ENCODE measurements at places on chromosomes 11 and 22. TPM values are rescaled to one million over a fixed set of nuclear protein-coding genes. Genes with fewer than 3 reads are reported as not detected.
A peak's percentile ranks its signal among the peaks of the same experiment; 100 is the strongest.

DNA sequence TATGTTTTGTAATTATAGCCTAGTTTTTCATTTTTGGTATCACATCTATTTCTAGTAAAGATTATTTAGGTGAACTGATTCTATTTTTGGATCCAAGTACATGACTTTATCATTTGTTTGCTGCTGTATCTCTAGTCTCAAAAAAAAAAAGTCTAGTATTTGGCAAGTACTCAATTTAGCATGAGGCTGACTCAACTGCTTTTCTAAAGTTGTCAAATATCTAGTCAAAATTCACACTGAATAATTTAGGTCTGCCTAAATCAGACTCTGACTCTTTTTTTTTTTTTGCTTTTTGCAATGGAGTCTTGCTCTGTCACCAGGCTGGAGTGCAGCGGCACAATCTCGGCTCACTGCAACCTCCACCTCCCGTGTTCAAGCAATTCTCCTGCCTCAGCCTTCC, 2.4 kb downstream of the OOSP4A start:
- no peaks in the 10 kb centered on the region for H3K36me3 ChIP-seq
- peaks cover 3% of the 10 kb centered on the region for H3K4me1 ChIP-seq
- no peak for DNase-seq
- H3K4me3 ChIP-seq = no peak overlapping the region

DNA sequence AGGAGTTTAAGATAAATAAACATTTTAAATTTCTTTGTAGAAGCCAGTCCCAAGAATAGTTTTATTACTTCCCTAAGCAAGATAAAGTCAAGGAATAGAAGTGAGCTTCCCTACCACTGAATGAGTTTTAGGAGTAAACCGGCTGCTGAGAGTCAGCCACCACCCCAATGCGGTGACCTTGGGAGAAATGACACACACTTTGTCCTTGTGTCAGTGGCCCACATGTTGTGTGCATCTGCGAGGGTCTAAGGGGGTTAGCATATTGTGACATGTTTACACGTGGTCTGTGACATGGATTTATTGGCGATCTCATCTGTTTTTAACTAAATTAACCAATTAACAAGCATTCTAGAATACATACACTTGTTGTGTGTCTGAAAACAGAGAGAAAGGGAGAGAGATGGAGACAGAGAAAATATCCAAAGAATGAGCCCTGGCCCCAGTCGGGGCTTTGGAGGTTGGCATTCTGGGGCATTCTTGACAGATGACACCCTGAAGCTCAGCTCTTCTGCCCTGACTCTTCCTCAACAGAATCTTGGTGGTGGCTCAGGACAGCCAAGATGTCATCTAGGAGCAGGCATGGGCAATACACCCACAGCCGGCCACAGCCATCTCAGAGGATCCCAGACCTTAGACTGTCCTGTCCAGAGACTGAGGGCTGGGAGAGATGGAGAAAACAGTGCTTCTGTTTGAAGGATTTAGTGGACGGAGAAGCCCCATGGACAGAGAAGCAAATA, 29.7 kb upstream of the TMPRSS4 start:
- no peak overlapping the region for H3K27ac ChIP-seq
- no peak overlapping the region for H3K4me3 ChIP-seq

DNA sequence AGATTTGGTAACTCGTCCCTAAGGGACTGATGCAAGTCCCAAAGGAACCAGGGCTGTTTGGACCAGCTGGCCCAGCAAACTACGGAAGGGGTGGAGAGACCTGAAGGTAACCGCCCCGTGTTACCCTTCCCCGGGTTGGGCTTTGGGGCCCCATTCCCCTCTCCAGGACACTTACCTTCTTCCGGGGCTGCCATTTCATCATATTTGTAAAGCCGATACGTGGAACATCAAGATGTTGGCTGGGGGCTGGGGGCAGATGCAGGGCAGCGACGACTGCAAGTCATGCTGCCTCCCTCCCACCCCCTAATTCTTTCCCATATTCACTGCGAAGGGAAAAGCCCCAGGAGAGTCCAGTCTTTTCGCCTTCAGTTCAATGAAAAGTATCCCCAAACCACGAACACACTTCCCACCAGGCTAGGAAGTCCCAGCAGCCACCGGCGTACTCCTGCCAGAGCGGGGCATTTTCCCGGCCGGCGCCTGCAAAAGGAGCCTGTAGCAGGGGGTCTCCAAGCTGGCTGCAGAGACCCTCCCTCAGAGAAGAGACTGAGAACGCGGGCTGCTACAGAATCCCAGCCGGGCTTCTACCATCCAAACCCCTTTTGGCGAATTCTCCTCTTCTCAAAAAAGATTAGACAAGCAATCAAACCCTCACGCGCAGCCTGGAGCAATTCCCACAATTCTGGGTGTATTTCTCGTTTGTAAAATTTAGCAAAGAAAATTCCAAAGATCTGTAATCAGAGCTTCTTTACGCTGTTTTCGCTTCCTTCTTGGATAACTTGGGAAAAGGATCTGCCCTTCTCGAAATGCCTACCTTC, 236.7 kb downstream of the TTC28 start:
- peaks cover 15% of the 10 kb centered on the region for H3K4me1 ChIP-seq
- H3K27ac ChIP-seq = peak overlapping the region; percentile 85

GRCh38 chr11:121881806-121882205, 234.2 kb downstream of the BLID start:
- no peak for DNase-seq
- H3K4me3 ChIP-seq = no peak overlapping the region
- H3K27me3 ChIP-seq = no peaks in the 10 kb centered on the region
- H3K36me3 ChIP-seq = no peaks in the 10 kb centered on the region

DNA sequence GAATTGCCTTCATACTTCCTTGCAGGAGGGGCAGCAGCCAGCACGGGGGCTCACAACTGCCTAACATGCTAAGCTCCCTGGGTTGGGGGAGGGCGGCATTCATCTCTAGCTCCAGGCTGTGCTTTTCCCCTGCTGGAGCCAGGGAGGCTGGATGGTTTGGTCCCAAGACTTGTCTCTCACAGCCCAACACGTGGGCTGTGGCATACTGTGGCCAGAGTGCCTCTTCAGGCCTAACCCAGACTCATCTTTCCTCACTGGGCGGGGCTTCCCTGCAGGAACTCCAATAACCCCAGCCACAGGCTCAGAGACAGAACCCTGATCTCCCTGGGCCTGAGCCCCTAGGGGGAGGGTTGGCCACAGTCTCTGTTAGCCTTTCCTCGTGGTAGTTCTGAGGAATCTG, 121.9 kb upstream of the PLET1 start:
- H3K36me3 ChIP-seq = no peaks in the 10 kb centered on the region
- H3K27me3 ChIP-seq = no peaks in the 10 kb centered on the region
- DNase-seq = no peak
- no peak overlapping the region for H3K27ac ChIP-seq
- H3K4me1 ChIP-seq = no peaks in the 10 kb centered on the region

DNA sequence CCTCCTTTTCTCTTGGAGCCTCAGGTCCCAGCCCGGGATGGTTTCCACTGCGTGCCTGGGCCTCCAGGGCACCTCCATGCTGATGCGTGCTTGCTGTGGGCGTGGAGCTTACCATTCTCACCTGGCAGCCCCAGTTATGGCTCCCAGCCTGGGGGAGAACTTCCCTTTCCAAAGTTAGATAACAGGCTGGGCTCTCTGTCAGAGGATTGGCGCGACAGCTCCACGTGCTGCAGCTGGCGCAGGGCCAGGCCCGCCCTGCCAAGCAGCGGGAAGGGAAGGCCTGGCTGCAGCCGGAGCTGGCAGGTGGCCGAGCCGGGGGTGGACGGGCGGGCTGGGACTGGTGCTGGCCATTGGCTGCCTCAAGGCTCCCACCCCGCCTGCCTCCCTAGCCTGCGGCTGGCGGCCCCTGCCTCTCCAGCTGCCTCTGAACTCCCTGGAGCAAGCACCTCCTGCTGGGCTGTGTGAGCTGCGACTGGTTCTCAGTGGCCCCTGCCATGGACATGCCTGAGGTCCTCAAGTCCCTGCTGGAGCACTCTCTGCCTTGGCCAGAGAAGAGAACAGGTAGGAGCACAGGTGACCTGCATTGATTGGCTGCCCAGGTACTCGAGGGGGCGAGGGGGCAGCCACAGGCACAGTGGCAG, 14.6 kb upstream of the TEF start:
- H3K4me1 ChIP-seq = peaks cover 6% of the 10 kb centered on the region
- DNase-seq = peak; percentile 95
- no peaks in the 10 kb centered on the region for H3K27me3 ChIP-seq
- peak overlapping the region; percentile 63 for H3K27ac ChIP-seq
- no peaks in the 10 kb centered on the region for H3K36me3 ChIP-seq

- peaks cover 6% of the 10 kb centered on the region for H3K4me1 ChIP-seq
- no peaks in the 10 kb centered on the region for H3K36me3 ChIP-seq
- H3K27ac ChIP-seq = no peak overlapping the region
- no peak overlapping the region for H3K4me3 ChIP-seq
- no peak for DNase-seq
Measured at GRCh38 chr11:28346209-28346608, 238.0 kb downstream of the METTL15 start.

GRCh38 chr22:46806794-46807193, 44.3 kb downstream of the TBC1D22A start:
- no peak for DNase-seq
- no peaks in the 10 kb centered on the region for H3K27me3 ChIP-seq
- H3K36me3 ChIP-seq = no peaks in the 10 kb centered on the region
- H3K4me1 ChIP-seq = no peaks in the 10 kb centered on the region
- H3K4me3 ChIP-seq = no peak overlapping the region

- H3K4me1 ChIP-seq = no peaks in the 10 kb centered on the region
- H3K27ac ChIP-seq = no peak overlapping the region
Measured at GRCh38 chr11:111259896-111260295, 14.4 kb downstream of the POU2AF2 start.

DNA sequence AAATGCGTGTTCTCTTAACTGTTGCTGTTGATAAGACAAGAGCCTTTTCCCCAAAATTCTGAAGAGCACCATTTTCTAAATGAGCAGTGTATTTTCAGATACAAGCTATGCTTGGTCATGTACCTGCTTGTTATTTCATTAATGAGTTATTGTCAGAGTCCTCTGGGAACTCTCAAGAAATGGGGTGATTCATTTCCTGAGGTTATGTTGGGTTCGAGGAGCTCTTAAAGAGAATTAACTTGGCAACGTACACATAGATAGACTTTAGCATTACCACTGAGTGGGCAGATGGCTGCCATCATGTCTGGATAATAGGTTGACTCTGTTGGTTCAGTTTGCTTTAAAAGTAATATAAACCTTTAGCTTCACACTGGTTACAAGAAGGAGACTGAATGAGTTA, 87.9 kb upstream of the SORL1-AS1 start:
- H3K27me3 ChIP-seq = no peaks in the 10 kb centered on the region
- no peaks in the 10 kb centered on the region for H3K4me1 ChIP-seq
- H3K27ac ChIP-seq = no peak overlapping the region
- no peaks in the 10 kb centered on the region for H3K36me3 ChIP-seq
- no peak overlapping the region for H3K4me3 ChIP-seq
- no peak for DNase-seq

GRCh38 chr11:84857746-84858145, 769.4 kb downstream of the DLG2 start:
- no peaks in the 10 kb centered on the region for H3K36me3 ChIP-seq
- DNase-seq = no peak

DNA sequence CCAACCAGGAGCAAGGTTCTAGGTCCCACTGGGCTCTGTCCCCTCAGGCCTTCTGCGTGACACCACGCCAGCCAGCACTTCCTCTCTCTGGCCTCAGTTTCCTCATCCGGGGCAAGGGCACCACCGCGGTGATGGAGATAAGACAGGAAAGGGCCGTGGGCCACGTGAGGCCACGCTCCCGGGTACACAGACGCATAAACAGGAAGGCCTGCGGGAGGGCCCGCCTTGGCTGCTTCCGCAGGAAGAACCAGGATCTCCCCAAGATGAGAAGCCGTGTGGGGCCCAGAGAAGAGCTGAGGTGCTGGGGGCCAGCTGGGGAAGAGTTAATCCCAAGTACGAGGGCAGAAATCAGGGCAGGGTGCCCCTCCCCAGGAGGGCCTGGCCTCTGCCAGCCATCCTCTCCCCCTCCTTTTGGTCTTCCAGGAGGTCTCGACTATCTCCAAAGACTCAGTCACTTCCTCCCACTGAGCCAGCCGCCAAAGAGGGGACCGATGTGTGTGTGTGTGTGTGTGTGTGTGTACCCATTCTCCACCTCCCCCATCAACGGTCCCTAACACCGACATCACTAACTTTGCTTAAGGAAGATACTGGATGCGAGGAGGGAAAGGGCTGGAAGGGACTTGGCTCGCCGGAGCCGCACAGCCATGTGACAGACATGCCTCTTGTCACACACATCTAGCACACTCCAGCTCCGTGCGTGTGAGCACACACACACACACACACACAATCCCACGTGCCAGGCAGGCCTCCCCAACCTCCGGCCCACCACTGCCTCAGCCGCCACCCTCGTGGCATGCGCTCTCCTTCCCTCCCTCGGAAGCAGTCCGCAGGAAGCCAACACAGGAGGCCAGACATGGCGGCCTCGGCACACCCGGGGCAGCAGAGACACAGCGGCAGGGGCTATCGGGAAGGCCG, 1.4 kb downstream of the MFNG start:
- no peaks in the 10 kb centered on the region for H3K36me3 ChIP-seq
- H3K4me1 ChIP-seq = no peaks in the 10 kb centered on the region
- peak overlapping the region; percentile 70 for H3K27ac ChIP-seq
- DNase-seq = peak; percentile 83

DNA sequence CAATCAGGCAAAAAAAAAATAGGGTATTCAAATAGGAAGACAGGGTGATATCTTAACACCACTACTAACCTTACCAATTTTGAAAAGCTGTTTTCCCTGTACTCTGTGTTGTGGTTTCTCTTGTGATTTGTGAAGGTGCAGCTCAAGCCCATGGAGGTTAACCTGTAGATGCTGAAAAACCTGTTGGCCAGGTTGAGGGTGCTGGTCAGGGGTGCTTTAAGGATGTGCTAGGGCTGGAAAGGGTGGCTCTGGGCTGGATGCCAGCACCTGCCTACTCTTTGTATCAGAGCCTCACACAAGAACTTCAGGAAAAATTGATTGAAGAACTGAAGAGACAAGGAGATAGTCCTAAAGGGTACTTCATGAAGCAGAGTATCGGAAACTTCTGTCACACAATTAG, 18.3 kb upstream of the OR5M8 start:
- H3K4me3 ChIP-seq = no peak overlapping the region
- no peaks in the 10 kb centered on the region for H3K4me1 ChIP-seq
- peak; percentile 18 for DNase-seq
- no peaks in the 10 kb centered on the region for H3K36me3 ChIP-seq

DNA sequence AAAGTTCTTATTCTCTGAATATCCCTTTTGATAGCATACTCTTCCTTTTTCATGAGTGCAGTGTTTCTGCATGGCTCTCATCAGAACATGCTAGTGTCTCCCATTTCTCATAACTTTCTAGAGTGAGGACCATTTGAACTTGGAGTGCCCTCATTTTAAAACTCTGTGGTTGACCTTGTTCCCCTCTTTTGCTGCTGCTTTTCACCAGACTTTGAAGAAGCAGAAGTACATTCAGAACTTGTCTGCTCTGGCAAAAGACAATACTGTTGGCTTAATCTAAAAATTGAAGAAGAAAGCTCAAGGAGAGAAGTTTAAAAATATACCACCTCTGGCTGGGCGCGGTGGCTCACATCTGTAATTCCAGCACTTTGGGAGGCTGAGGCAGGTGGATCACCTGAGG, 35.0 kb downstream of the PPARA start:
- no peaks in the 10 kb centered on the region for H3K4me1 ChIP-seq
- no peak for DNase-seq
- H3K4me3 ChIP-seq = no peak overlapping the region

The PYGM gene
- 2.6 TPM for total RNA-seq

The FAT3 gene
- 1.9 TPM for total RNA-seq

The TIMP3 gene
- total RNA-seq = 49.7 TPM

The PACSIN3 gene
- total RNA-seq = 7.1 TPM

All from transverse colon (tissue), 4 donors.